ENCODE measurements at places on chromosomes 3 and 15. TPM values are rescaled to one million over a fixed set of nuclear protein-coding genes. Genes with fewer than 3 reads are reported as not detected.

GRCh38 chr3:36792342-36792741 is 28.0 kb upstream of the DCLK3 start:
- peak; percentile 13 for DNase-seq

- no peak for DNase-seq
These were observed 54.0 kb upstream of the CHMP2B start for GRCh38 chr3:87173071-87173470.

- DNase-seq, result no peak
These were observed 331 bp downstream of the RNU6-1 start for GRCh38 chr15:67839499-67839928.

GRCh38 chr3:25273582-25274171 is 154.4 kb upstream of the RARB start:
- DNase-seq, result no peak

GRCh38 chr3:61742006-61742405 is 180.6 kb downstream of the PTPRG start:
- DNase-seq, result no peak

DNA sequence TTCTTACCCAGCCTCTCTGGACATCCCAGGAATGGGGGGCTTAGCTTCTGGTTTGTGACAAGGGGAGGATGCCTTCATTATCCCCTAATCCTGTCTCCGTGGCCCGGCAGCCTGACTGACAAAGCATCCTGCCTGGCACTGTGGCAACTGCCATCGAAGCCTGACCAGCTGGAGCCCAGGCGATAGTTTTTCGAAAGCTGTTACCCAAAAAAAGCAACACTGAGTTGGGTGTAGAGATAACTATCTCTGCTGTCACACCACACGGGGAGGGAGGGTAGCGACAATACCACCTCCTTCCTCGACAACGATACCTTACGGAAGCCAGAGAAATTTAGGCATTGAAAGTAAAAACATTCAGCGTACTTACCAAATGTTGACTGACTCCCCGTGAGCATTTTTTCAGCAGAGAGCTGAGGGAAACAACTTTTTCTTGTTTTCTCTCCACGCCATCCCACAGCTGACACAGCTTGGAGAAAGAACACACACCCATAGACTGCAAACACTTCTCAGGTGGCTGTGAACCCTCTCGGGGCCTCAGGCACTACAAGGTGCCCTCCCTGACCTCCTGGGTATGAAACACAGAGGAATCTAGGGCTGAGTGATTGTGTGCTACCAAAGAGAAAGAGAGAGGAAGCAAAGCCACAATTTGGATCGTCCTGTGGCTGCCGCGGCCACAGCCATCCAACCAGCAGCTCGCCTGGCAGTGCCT is 361.9 kb upstream of the ICE2 start:
- no peak for DNase-seq

DNA sequence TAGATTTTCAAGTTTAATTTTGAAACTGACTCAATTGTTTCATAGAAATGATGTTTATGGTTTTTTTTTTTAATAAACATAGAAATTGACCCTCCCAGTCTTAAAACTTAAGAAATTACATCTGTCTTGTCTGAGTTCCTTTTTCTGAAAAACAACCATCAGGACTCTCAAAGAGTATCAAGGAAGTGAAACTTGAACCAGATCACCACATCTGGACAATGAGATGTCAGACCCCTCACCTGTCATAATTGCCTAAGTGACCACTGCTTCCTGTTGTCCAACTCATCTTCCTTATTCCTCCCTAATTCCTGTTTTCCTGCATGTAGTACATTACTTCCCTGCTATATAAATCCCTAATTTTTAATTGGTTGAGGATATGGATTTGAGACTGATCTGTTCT is 441.5 kb upstream of the ARHGEF26 start:
- no peak for DNase-seq

GRCh38 chr3:14425581-14426304 is 23.3 kb downstream of the SLC6A6 start:
- DNase-seq, result no peak

DNA sequence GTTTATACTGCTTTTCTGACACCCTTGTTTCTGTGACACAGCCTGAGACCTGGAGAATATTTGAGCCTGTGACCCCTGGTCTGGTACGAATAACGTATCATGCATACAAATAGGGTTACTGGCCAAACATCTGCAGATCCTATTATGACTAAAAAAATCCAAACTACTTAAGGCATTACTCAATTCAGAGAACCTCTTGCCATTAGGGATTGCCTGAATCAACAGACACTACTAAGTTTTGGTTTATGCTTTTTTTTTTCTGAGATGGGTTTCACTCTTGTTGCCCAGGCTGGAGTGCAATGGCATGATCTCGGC is 35.4 kb downstream of the OSBPL10 start:
- DNase-seq, result no peak

DNA sequence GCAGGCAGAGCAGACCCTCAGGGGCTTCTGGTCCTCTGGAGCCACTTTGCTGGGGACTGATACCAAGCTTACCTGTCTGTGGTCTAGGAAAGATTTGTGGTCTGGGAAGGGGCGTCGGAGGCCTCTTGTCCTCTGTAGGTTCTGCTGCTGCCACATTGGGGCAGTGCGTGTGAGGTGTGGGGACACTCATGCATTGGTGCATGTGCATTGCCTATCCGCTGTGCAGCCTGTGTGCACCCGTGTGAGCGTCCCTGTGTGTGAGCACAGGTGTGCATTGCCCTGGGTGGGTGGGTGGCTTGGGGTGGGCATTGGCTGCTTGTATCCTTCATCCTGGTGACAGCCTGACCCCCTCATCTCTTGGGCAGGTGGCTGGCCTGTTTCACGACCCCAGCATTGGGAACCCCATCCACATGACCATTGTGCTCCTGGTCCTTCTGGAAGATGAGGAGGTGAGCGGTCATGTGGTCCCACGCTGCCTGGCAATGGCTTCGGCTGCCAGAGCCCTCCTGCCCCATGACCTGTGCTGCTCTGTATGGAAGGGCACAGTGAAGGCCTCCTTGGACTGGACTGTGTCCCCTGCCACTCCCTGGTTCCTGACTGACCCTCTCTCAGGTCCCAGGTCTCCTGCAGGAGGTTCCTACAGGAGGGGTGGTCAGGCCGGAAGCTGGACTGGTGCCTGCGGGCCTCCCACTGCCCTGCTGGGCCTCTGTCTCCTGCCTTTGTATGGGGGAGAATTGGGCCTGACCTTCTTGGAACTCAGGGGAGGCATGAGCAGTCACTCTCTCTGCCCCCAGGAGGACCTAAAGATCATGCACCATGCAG is 41.5 kb downstream of the SAXO2 start:
- no peak for DNase-seq

- DNase-seq, result no peak
These were observed 687.9 kb downstream of the MECOM start for GRCh38 chr3:168975576-168975975.

- DNase-seq, result no peak
These were observed 3.5 kb downstream of the MYD88 start for GRCh38 chr3:38141952-38142273.

DNA sequence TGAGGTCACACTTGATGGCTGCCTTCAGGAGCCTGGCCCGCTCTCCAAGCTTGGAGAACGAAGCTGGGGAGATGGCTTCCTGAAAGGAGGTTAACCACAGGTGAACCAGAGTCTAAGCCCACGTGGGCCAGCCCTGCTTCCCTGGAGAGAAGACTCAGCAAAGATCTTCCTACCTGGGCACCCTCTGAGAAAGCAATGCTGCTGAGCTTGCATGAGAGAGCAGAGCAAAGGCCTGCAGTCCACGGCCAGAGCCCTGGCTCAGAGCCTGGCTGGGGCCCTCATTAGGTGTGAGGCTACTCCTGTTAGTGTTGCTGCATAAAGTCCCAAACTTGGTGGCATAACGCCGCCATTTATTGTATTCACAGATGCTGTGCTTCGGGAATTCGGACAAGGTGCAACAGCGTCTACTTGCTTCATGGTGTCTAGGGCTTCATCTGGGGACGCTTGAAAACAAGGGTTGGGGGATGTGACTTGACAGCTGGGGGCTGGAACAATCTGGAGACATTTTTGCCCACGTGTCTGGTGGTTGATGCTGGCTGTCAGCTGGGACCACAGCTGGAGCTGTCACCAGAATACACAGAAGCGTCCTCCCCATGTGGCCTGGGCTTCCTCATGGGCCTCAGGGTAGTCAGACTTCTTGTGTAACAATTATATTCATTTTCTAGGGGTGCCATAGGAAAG is 87.9 kb upstream of the MEF2A start:
- no peak for DNase-seq

DNA sequence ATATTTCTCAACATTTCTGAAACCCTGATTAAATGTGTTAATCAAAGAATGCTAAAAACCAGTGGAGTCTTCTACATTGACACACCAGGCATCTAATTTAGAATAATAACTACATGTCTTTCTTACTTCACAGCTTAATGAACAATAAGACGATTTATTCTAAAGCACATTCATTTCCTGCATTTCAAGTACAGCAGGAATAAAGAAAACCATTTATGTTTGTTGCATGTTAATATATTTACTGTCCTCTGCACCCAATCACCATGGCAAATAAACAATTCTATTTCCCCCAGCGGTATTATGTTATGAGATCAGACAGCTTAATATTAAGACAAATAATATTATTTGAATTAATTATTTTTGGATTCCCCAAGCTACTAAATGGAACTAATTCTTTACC is 1336.3 kb upstream of the CADM2 start:
- no peak for DNase-seq

- no peak for DNase-seq
These were observed 2.1 kb downstream of the ABHD17C start for GRCh38 chr15:80697075-80697685.

GRCh38 chr15:88124199-88124598 is 132.3 kb downstream of the NTRK3 start:
- no peak for DNase-seq

DNA sequence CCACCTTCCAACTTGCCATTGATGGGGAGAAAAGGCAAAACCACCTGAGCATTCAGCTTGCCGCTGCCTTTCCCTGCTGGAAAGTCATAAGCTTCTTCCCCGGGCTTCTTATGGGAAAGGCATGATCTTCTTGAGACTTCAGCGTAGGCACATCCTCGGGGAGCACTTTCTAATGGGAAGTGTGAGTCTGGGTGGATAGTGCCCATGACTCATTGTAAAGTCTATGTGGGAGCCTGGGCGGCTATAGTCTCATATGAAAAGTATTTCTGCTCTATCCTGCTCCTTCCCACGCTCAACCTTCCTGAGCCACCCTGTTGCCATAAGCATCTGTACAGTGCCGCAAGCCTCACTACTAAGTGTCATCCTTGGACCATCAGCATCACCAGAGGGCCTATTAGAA is 309.9 kb upstream of the THBS1 start:
- DNase-seq, result no peak

DNA sequence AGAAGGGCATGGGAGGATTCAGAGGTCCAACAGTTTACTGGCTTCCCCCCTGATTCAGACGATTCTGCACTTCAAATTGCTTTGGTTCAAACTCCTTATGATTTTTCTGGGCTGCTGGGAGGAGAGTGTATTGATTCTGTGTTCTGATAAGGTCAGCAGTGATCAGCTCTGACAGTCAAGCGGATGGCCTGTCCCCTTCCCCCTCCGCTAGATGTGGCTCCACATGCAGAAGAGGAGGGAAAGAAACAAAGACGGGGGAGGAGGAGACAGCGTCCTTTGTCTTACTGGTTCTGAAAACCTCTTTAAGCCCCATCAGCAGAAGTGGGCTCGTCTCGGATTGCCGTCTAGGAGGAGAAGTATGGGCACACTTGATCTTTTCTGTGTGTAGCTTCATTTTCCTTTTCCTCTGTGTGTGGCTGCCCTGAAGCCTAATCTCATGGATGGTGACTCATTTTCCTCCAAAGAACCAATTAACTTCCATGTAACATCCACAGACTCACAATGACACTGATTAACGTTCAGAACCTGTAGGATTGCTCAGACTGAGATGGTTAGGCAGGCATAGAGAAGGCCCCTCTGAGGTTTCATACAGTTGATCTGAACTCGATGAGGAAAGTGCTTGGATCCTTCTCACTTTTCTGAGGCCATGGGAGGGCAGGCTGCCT is 162.4 kb upstream of the PPP2R3A start:
- no peak for DNase-seq

DNA sequence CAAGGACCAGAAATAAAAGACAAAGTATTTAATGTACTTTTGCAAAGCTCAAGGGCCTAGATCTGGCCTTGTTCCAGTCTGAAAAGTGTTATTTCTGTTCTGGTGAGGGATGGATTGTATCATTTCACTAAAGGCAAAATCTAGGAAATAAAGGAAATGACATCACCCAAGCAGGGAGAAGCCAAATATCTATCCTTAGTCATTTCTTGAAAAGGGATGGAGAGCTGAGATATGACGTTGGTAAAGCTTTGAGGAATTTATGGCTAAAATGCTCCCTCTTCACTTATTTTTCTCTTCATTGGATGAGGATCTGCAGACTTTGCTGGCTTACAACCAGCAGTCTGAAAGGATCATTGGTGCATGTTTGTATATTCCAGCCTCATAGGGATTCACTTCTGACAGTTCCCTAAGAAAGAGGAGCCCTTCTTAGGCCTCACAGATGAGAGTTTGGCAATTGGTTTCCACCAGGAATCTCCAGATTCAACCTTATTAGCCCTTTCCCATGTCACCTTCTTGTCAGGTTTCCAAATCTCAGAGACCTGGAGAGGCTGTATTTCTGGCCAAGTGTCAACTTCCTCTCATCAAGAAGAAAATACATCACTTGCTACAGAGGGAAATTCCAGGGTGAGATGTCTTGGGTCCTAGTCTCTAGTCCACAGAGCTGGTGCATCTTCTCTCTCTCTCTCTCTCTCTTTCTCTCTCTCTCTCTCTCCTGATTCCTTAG is 93.7 kb upstream of the BOC start:
- DNase-seq, result no peak

GRCh38 chr15:64901914-64902313 is 9.8 kb upstream of the ANKDD1A start:
- DNase-seq, result no peak

GRCh38 chr3:71226565-71227269 is 356.8 kb downstream of the FOXP1 start:
- DNase-seq, result no peak

- DNase-seq, result no peak
These were observed 102.1 kb downstream of the LINGO1 start for GRCh38 chr15:77530576-77530975.

DNA sequence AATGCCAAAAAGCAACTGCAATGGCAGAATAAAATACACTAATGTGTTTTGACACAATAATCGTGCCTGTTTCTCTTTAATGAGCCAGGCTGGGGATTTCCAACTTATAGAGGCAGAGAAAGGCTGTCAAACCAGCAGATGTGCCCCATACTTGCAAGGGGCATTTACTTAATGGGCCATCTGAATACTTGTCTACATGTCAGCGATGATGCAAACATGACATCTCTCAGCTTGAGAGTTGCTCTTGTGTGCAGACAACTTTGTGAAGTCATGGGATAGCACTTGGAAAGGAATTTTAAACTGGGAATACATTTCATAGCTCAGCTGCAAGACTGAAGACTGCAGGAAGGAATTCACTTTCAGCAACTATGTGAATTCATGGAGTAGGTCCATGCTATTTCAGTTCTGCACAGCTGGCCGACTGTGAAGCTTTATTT is 127.4 kb upstream of the ADAMTS9 start:
- DNase-seq, result peak; percentile 37

- no peak for DNase-seq
These were observed 21.4 kb downstream of the TBC1D2B start for GRCh38 chr15:78055919-78056713.

Gene COLQ
- polyA plus RNA-seq, result 10.1 TPM

Gene GNL3
- 113 TPM for polyA plus RNA-seq

Gene RBP2
- 0.75 TPM for polyA plus RNA-seq

Gene SLC41A3
- 72.0 TPM for polyA plus RNA-seq

Gene FSD2
- 0.12 TPM for polyA plus RNA-seq

Gene FGF12
- polyA plus RNA-seq, result 7.0 TPM

Gene CPA3
- polyA plus RNA-seq, result 0.48 TPM

Gene RHCG
- polyA plus RNA-seq, result 1.9 TPM

Gene RFX7
- polyA plus RNA-seq, result 27.4 TPM

Gene SLCO3A1
- polyA plus RNA-seq, result 9.5 TPM

Gene CCNB2
- 61.4 TPM for polyA plus RNA-seq

Gene GPR176
- 15.9 TPM for polyA plus RNA-seq

Data from left kidney (tissue), 8 donors.